ENCODE measurements at places on chromosomes 12 and 14. TPM values are rescaled to one million over a fixed set of nuclear protein-coding genes. Genes with fewer than 3 reads are reported as not detected.

The KCNA5 gene
- total RNA-seq, result 0.10 TPM

The SLC25A47 gene
- total RNA-seq, result 0.10 TPM

The MANSC4 gene
- total RNA-seq, result not detected

The NANOG gene
- not detected for total RNA-seq

The TMEM233 gene
- not detected for total RNA-seq

The TMEM121 gene
- 1.5 TPM for total RNA-seq

The EPYC gene
- not detected for total RNA-seq

The FOXA1 gene
- total RNA-seq, result 0.42 TPM

The CLEC9A gene
- 0.42 TPM for total RNA-seq

The TXNDC16 gene
- total RNA-seq, result 18.5 TPM

The TMEM263 gene
- 20.3 TPM for total RNA-seq

The PTPN6 gene
- 99.9 TPM for total RNA-seq

The FAIM2 gene
- total RNA-seq, result not detected

The NEMP1 gene
- total RNA-seq, result 6.6 TPM

The ANKRD9 gene
- total RNA-seq, result 12.4 TPM

The APOF gene
- total RNA-seq, result not detected

The IGFBP6 gene
- not detected for total RNA-seq

The ESPL1 gene
- 1.0 TPM for total RNA-seq

The KLRC3 gene
- 7.1 TPM for total RNA-seq

The TPI1 gene
- 202 TPM for total RNA-seq

The TSPAN8 gene
- not detected for total RNA-seq

The DPPA3 gene
- not detected for total RNA-seq

The SIX6 gene
- total RNA-seq, result not detected

The MUCL1 gene
- total RNA-seq, result not detected

The SLC6A15 gene
- not detected for total RNA-seq

The PRB2 gene
- not detected for total RNA-seq

The WNT5B gene
- not detected for total RNA-seq

The KLHL33 gene
- total RNA-seq, result 0.10 TPM

The HHIPL1 gene
- total RNA-seq, result not detected

The ACSM4 gene
- total RNA-seq, result not detected

The FBLN5 gene
- total RNA-seq, result 0.63 TPM

The PTCSC3 gene
- total RNA-seq, result not detected

The KRT6B gene
- total RNA-seq, result not detected

The CLEC4D gene
- total RNA-seq, result 10.9 TPM

The KCNJ8 gene
- not detected for total RNA-seq

The PROX2 gene
- 0.21 TPM for total RNA-seq

The TAS2R31 gene
- 3.9 TPM for total RNA-seq

The ARL6IP4 gene
- total RNA-seq, result 123 TPM

The OTOGL gene
- total RNA-seq, result not detected

The BEST3 gene
- 0.31 TPM for total RNA-seq

The HOXC9 gene
- not detected for total RNA-seq

The PLEKHH1 gene
- not detected for total RNA-seq

All from mononuclear cell (primary cell).